Fibroblast of lung (primary cell): ENCODE measurements at places on chromosomes 6 and 20. TPM values are rescaled to one million over a fixed set of nuclear protein-coding genes. Genes with fewer than 3 reads are reported as not detected.

DNA sequence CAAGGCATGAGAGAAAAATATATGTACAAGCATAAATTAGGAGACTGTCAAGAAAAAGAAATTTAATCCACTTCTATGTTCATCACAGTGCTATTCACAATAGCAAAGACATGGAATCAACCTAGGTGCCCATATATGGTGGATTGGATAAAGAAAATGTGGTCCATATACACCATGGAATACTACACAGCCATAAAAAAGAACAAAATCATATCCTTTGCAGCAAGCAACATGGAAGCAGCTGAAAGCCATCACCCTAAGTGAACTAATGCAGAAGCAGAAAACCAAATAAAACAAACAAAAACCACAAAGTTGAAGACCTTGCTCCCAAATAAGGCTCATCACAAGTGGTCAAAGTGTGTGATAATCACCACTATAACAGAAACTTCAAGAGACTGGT, 36.7 kb downstream of the USP45 start:
- no peaks in the 10 kb centered on the region for H3K4me1 ChIP-seq
- H3K4me3 ChIP-seq: no peak overlapping the region
- DNase-seq: no peak
- no peak overlapping the region for H3K27ac ChIP-seq
- no peaks in the 10 kb centered on the region for H3K27me3 ChIP-seq

GRCh38 chr20:31666258-31667042, 28.7 kb downstream of the COX4I2 start:
- no peak overlapping the region for H3K27ac ChIP-seq
- H3K36me3 ChIP-seq: peaks cover 12% of the 10 kb centered on the region
- H3K4me3 ChIP-seq: no peak overlapping the region

- H3K36me3 ChIP-seq: no peaks in the 10 kb centered on the region
- DNase-seq: no peak
- H3K27me3 ChIP-seq: no peaks in the 10 kb centered on the region
- no peak overlapping the region for H3K27ac ChIP-seq
- H3K4me3 ChIP-seq: no peak overlapping the region
- H3K4me1 ChIP-seq: no peaks in the 10 kb centered on the region
Observed at GRCh38 chr6:49841424-49841823, 24.9 kb downstream of the CRISP1 start.

DNA sequence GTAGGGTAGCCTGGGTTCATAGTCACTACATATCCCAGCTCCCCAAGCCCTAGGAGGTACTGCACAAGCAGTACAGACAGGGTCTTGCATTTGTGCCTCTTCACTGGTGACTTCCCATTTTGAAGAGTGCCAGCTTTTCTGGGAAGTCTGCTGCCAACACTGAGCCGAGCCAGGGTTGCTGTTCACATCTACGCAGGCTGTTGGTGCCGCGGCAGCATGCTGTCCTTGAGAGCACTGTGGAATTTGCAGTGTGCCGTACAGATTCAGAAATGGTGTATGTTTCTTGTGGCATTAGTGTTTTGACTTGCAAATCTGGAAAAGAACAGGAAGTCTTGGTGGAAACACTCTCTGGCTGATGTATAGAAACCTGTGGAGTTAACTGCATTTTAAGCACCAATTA, 67.5 kb downstream of the JARID2 start:
- no peaks in the 10 kb centered on the region for H3K36me3 ChIP-seq
- no peak overlapping the region for H3K27ac ChIP-seq
- H3K4me3 ChIP-seq: no peak overlapping the region
- DNase-seq: no peak
- H3K27me3 ChIP-seq: no peaks in the 10 kb centered on the region
- peaks cover 16% of the 10 kb centered on the region for H3K4me1 ChIP-seq

DNA sequence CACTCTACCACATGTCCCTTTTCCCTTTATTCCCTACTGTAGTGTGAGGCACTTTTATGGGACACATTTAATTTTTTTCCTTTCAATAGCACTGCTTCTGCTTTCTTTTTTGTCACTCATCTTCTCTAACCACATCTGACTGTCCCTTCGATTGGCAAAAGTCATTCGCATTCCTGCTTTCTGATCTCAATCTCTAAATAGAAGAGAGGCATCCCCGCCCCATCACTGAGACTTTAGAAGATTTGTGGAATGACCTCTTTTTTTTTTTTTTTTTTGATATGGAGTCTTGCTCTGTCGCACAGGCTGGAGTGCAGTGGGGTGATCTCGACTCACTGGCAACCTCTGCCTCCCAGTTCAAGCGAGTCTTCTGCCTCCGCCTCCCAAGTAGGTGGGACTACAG, 9.1 kb downstream of the ZNF292 start:
- H3K4me3 ChIP-seq: no peak overlapping the region
- H3K27ac ChIP-seq: peak overlapping the region; percentile 16
- no peaks in the 10 kb centered on the region for H3K27me3 ChIP-seq
- no peaks in the 10 kb centered on the region for H3K36me3 ChIP-seq

DNA sequence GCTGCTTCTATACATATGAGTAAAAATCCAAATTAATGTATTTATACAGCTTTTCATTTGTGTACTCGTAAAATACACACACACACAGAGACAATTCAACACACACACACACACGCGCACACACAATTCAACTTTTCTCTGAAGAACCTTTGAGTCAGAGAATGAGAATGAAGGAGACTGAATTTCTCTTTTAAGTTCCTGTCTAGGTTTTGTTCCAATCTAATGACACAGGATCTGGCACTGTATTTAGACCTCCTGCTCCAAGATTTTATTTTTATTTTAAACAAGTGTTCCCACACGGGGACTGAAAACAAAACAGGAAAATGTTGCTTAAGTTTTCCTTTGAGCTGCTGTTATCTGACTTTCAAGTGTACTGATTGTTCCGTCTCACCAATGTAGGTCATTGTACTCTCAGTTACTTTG, 250.8 kb downstream of the LAMA2 start:
- H3K27me3 ChIP-seq: no peaks in the 10 kb centered on the region
- no peaks in the 10 kb centered on the region for H3K4me1 ChIP-seq
- no peak overlapping the region for H3K27ac ChIP-seq
- peak; percentile 43 for DNase-seq
- no peaks in the 10 kb centered on the region for H3K36me3 ChIP-seq

GRCh38 chr20:1313236-1313964, 15.5 kb downstream of the SDCBP2 start:
- peak overlapping the region; percentile 26 for H3K4me3 ChIP-seq
- no peak overlapping the region for H3K27ac ChIP-seq
- H3K27me3 ChIP-seq: no peaks in the 10 kb centered on the region

- DNase-seq: no peak
- no peaks in the 10 kb centered on the region for H3K27me3 ChIP-seq
- no peaks in the 10 kb centered on the region for H3K4me1 ChIP-seq
- no peak overlapping the region for H3K27ac ChIP-seq
- no peak overlapping the region for H3K4me3 ChIP-seq
Observed at GRCh38 chr20:36519944-36520343, 21.4 kb upstream of the MYL9 start.

FHL5 gene
- polyA plus RNA-seq: 0.03 TPM in 1 of 2 replicates, not detected in the other

WFDC2 gene
- polyA plus RNA-seq: not detected in 2 replicates

FKBP1C gene
- 1.5 and 2.2 TPM in 2 replicates for polyA plus RNA-seq

B3GALT4 gene
- 1.6 and 2.3 TPM in 2 replicates for polyA plus RNA-seq

KCNK16 gene
- not detected in 2 replicates for polyA plus RNA-seq
